Right atrium auricular region (tissue), 2 donors: ENCODE measurements at places on chromosomes 6 and 20. TPM values are rescaled to one million over a fixed set of nuclear protein-coding genes. Genes with fewer than 3 reads are reported as not detected.

DNA sequence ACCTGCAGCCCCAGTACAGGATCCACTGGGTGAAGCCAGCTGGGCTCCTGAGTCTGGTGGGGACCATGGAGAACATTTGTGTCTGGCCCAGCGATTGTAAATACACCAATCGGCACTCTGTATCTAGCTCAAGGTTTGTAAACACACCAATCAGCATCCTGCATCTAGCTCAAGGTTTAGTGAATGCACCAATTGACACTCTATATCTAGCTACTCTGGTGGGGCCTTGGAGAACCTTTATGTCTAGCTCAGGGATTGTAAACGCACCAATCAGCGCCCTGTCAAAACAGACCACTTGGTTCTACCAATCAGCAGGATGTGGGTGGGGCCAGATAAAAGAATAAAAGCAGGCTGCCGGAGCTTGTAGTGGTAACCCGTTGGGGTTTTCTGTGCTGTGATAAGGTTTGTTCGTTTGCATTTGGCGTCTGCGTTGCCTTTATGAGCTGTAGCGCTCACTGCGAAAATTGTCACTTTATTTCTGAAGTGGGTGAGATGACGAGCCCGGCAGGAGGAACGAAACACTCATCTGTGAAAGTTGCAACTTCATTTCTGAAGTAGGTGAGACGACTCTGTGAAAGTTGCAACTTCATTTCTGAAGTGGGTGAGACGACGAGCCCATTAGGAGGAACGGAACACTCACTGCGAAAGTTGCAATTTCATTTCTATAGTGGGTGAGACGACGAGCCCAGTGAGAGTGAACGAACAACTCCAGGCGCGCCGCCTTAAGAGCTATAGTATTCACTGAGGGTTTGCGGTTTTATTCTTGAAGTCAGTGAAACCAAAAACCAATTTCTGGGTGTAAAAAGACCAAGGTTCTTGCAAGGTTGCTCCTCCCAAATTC, 31.1 kb downstream of the SERPINB6 start:
- DNase-seq = peak; percentile 53

DNA sequence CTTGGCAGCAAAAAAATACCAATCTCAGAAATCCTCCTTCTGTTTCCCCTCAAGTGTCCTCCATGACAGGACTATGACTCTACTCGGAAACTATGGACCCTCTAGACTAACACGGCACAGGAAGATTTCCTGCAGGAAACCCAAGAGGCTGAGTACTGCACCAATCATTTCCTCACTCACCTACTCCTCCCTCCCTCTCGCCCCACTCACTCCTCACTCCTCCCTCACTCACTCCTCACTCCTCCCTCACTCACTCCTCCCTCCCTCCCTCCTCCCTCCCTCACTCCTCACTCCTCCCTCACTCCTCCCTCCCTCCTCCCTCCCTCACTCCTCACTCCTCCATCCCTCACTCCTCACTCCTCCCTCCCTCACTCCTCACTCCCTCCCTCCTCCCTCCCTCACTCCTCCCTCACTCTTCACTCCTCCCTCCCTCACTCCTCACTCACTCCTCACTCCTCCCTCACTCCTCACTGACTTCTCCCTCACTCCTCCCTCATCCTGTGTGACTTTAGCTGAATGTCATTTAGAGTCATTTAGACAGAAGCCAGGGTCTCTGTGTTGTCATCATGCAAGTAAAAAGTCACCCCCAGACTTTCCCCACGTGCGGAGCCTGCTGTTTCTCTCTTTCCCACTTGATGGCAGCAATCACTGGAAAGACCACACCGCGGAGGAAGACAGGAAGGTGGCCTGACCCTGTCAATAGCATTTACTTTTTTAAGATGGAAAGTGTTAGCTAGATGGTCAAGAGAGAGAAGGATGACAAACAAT, 226.8 kb upstream of the PDE10A start:
- DNase-seq = no peak

Gene MAN1A1
- 35.8 TPM for total RNA-seq

DNA sequence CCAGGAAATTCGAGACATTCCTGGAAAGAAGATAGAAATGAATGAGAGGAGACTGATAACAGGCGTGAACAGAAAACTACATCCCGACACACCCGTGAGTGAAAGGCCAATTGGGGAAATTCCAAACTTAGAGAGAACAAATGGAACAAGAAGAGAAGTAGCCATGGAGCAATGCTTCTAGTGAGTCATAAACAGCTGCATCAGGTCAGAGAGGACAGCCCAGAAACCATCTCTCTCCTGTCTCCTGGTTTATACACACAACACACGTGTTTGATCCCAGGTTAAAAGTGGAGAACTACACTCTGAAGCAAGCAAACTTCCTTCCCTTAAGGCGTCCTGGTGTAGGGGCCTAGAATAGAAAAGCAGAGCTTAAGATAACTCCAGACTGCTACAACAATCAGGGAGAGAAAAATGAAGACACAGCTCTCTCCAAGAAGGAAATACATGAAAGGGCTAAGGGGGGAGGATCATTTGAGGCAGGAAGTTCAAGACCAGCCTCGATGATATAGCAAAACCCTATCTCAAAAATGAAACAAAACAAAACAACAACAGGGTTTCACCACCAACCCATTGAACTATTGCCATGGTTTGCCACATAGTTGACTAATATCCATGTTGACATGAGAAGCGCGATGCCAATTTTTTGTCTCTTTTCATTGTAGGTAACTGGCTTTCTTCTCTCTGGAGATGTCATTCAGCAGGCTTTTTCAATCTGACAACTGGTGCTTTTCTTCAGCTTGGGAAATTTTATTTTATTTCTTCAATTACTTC, 26.9 kb downstream of the NRN1 start:
- no peak for DNase-seq

Gene SEC23B
- 19.1 TPM for total RNA-seq

DNA sequence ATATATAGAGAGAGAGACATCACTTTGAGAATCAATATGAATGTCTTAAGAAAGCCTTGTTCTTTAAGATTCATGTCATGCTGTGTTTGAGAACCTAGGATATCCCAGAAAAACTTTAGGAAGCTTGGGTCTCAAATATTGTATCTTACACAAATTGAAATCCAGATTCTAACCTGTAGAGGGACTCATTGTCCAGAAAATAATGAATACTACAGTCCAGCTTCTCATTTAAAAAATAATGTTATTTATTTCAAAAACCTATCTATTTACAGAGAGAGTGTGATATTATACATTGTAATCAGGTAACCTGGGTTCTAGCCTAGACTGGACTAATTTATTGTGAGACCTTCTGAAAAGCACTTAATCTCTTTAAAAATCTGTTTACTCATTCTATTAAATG, 4.2 kb downstream of the RFX6 start:
- DNase-seq = no peak

Gene PERP
- total RNA-seq = 46.3 TPM

Gene DEFB119
- not detected for total RNA-seq

DNA sequence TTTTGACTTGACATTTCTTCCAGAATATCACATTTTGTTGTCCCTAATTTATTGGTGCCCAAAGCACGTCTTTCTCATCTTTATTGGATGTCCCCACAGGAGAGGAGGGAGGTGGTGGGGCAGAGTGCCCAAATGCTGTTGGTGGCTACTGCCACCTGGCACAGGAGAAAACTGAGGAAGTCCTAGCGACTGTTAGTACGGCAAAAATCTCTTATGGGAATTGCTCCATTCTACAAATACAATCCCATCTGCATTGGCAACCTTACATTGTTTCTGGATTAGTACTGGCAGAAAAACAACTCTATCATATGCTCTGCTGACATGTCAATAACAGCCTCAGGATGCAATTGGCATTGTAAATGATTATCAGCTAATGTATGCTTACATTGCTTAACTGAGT, 235.4 kb upstream of the IRAK1BP1 start:
- no peak for DNase-seq

- DNase-seq = no peak
Measured at GRCh38 chr6:83190626-83191025, 2.4 kb downstream of the PGM3 start.

Gene SMLR1
- not detected for total RNA-seq

DNA sequence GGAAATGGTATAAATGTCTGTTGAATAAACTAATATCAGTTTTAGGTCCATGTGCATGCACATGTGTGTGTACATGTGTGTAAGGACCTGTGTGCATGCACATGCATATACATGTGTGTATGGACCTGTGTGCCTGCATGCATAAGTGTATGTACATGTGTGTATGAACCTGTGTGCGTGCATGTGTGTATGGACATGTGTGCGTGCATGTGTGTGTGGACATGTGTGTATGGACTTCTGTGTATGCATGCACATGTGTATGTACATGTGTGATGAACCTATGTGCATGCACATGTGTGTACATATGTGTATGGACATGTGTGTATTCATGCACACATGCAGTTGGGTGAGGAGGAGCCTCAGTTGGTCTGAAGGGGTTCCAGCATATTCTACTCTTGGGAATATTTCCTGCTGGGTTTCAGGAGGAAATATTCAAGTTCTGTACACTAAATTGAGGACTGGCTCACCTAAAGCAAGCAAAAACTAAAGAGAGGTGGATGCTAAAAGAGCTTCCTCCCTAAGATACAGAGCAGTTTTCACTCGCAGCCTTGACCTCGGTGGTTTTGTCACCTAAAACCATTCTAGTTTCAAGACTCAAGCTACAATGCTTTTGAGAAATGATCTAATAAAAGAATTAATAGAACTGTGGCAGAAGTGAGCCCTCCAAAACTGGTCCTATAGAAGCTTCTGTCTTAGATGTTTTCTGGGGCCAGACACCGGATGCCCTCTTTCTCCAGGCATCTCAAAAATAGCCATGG, 742.8 kb downstream of the MAFB start:
- DNase-seq = no peak

GRCh38 chr6:108454356-108454755, 106.4 kb upstream of the FOXO3 start:
- DNase-seq = no peak
